Activated CD4-positive, alpha-beta T cell treated with anti-CD3 and anti-CD28 coated beads, Interleukin-2, amount 10 ng/mL, durations not matched to agents 7 days and 5 days (primary cell): ENCODE measurements at places on chromosomes 4 and X. TPM values are rescaled to one million over a fixed set of nuclear protein-coding genes. Genes with fewer than 3 reads are reported as not detected.

MAGEA9B gene
- total RNA-seq = not detected

AADAT gene
- total RNA-seq = not detected

GRCh38 chr4:176610594-176610993 is 182.1 kb downstream of the VEGFC start:
- no peaks in the 10 kb centered on the region for H3K36me3 ChIP-seq
- no peak for DNase-seq
- H3K4me3 ChIP-seq = no peak overlapping the region
- H3K27me3 ChIP-seq = no peaks in the 10 kb centered on the region
- no peak overlapping the region for H3K27ac ChIP-seq

- no peaks in the 10 kb centered on the region for H3K27me3 ChIP-seq
- no peaks in the 10 kb centered on the region for H3K4me1 ChIP-seq
- no peak overlapping the region for H3K4me3 ChIP-seq
- DNase-seq = no peak
- no peaks in the 10 kb centered on the region for H3K36me3 ChIP-seq
Measured at GRCh38 chrX:122501652-122502051, 682.4 kb upstream of the GRIA3 start.

GRCh38 chrX:22660756-22661155 is 339.0 kb upstream of the DDX53 start:
- H3K36me3 ChIP-seq = no peaks in the 10 kb centered on the region
- H3K27ac ChIP-seq = no peak overlapping the region
- DNase-seq = no peak
- no peak overlapping the region for H3K4me3 ChIP-seq

DNA sequence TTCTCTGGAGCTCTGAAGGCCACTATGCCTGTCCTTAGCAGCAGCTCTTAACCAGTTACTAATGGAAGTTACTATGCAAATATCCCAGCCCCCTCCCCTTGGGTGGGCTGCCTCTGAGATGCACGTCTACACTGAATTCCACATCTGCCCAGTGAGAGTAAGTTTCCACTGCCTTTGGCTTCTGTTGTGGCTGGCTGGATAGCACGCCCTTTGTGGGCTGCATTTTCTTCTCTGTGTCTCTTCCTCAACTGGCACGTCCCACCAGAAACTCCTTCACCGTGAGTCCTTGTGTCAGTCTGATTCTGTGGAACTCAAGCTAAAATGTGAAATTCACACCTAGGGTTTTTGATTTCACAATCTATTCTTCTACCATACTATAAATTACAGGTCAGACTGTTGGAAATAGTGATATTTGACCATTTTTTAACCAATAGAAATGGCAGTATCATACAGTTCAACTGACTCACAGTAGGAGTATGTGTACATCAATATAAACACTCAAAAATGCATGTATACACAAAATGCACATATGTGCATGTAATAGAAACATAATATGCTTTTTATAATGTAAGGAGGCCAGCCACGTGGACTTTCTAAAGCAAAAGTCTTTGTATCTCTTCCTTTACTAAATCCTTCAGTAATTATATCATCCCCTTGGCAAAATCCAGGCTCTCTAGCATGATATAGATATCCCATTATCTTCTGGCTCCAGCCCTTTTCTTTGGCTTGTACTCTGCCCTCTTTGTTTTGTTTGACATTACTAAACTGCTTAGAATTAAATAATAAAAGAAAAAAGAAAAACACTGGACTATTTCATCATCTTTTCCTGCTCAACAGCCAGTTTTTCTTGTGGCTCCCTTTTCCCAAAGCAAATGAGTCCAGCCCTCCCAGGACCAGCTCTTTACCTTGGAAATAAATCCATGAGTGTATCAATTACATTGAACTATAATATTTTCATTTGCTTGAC is 33.2 kb upstream of the LDB2 start:
- H3K4me3 ChIP-seq = no peak overlapping the region
- peaks cover 5% of the 10 kb centered on the region for H3K27me3 ChIP-seq
- H3K36me3 ChIP-seq = no peaks in the 10 kb centered on the region

DNA sequence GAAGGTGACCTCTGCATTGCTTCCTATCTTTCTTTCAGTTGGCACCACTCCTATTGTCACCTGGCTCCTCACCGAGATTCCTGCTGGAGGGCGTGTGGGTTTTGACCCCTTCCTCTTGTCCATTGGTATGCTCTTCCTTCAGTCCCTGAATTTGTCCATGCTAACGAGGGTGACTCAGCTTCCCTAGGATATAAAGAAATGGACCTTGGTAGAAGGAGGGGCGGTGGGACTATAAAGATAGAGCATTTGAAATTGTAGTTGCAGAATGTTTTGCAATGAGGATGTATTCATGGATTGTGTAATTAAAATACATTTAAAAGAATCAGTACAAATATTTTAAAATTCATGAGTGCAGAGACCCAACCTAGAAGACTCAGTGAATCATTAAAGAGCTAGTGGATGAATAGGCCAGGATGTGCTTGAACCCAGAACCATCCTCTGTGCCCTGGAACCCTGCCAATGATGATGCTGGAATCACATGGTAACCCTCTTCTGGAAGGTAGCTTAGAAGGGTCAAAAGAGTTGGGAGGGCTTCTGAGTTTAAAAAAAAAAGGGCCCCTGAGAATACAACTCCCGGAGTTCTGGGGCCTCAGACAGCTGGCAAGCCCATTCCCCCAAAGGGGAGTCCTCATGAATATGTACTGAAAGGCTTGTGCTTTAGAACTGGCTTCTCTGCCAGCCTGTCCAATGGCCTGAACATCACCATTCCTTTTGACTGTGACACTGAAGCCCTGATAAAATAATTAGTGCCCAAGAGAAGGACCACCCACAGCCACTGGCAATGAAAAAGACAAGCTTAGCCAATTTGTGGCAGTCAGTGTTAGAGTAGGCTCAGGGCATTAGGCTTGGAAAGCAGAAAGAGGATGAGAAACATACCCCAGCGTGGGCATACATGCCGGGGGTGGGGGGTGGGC is 8.0 kb downstream of the XPNPEP2 start:
- no peak overlapping the region for H3K4me3 ChIP-seq
- H3K4me1 ChIP-seq = peaks cover 50% of the 10 kb centered on the region
- DNase-seq = no peak
- H3K27me3 ChIP-seq = no peaks in the 10 kb centered on the region
- no peaks in the 10 kb centered on the region for H3K36me3 ChIP-seq

DNA sequence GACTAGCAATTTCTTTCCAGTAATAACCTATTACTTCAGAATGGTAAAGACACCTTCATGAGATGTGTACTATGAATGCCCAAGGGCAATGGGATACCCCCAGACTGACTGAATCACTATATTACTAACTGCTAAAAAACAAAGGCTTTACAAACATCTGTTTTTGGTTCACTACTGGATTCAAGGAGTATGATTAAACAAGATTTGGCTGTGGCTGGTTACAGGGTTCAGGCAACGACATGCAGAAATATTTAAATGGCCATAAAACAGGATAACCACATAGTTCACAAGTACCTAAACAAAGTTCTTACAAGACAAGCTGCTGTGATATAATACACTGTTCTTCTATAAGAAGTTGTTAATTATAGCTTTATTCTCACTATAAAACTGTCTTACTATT is 128.2 kb downstream of the FRYL start:
- no peak for DNase-seq
- no peak overlapping the region for H3K27ac ChIP-seq
- no peak overlapping the region for H3K4me3 ChIP-seq
- H3K36me3 ChIP-seq = peaks cover 6% of the 10 kb centered on the region

DNA sequence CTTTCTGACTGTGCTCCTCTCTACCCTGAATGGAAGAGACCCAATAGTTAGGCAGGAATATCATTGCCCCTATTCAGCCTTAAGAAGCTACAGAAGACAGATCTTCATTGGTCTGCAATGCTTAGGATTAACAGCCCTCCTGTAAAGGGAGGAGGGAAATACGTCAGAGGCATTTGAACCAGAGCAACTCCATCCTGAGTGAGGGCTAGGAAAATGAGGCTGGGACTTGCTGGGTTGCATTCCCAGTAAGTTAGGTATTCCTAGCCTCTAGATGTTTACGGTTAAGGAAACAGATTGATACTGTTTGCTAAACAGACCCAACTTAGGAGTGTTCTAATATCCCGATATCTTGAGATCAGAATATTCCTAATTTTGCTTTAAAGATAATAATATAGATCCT is 63.5 kb downstream of the PCDH18 start:
- DNase-seq = no peak
- H3K27ac ChIP-seq = no peak overlapping the region
- no peaks in the 10 kb centered on the region for H3K36me3 ChIP-seq
- H3K27me3 ChIP-seq = no peaks in the 10 kb centered on the region
